ENCODE measurements at places on chromosomes 12 and 14.

DNA sequence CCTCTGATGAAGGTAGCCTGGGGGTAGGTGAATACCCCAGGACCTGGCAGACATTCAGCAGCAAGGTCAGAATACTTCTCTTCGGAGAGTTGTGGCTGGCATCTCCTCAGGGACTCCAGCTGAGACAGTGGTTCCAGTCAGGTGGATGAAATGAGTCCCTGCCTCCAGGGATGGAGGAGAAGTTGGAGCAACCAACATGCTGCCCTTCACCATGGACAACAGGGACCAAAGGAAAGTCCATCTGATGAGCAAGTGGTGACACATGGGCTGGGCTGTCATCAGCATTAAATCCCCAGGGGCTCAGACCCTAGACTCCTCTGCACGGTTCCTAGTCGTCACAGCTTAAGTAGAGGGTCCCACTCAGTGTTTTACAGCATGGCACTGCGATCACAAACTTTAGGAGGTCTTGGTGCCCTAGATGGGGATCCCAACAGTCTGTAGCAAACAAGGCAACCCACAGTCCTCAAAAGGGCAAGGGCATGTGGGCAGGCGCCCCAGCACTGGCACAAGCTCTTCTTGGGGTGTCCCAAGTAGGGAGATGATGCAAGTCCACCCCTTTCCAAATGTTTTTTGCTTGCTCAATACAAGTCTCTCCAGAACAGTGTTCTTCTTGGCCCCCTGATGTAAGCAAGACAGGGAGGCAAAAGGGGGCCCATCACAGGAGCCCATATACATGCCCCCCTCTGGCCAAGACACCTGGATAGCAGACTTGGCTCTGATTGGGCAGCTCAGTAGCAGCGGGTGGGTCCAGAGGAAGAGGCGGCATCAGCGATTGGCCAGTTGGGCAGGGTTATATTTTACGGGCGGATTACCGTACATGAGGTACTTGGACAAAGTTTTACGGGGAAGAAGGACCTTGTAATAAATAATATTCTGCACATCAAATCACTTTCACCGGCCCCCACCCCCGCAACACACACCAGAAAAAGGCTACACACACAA is 10.8 kb upstream of the CDH24 start:
- no peak for DNase-seq

GRCh38 chr12:26697217-26697616 is 135.8 kb downstream of the ITPR2 start:
- DNase-seq: no peak

DNA sequence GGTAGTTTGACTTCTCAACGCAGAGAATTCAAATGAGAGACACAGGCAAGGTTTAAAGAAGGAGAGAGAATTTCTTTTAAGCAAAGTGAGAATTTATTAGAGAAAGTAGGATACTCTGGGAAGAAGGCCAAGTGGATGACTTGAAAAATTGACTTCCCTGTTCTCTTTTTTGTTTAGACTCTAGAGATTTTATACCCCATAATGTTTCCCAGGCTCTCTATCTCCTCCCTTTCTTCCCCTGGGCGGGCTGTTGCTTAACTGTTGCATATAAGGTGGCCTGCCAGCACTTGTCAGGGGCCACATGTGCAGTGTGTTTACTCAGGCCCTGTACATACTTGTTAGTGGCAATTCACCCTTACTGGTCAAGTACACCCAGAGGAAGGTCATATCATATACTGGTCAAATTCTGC is 403.7 kb downstream of the SLC6A15 start:
- no peak for DNase-seq

- no peak for DNase-seq
Measured at GRCh38 chr14:88188745-88189416, 134.2 kb downstream of the KCNK10 start.

- DNase-seq: no peak
Measured at GRCh38 chr14:99445931-99446330, 34.7 kb downstream of the SETD3 start.

DNA sequence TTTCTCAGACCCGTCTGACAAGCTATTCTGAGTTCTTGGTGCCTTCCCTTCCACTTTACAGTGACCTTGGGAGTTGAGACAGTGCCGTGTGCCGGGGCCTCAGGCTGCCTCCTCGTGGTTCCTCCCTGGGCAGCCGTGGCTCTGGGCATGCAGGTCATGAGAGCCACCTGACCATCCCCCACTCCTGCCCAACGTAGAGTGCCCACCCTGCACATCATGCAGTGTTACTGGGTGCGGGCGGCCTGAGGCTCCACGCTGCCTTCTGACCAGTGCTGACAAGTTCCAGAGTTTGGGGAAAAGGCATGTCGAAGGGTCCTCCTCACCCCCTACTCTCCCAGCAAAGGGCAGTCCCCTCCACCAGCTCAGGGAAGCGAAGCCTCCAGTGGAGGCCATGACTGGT is 190.5 kb downstream of the TSPAN9 start:
- DNase-seq: no peak

GRCh38 chr14:100408350-100409002 is 85.3 kb downstream of the SLC25A47 start:
- peak; percentile 6 for DNase-seq

DNA sequence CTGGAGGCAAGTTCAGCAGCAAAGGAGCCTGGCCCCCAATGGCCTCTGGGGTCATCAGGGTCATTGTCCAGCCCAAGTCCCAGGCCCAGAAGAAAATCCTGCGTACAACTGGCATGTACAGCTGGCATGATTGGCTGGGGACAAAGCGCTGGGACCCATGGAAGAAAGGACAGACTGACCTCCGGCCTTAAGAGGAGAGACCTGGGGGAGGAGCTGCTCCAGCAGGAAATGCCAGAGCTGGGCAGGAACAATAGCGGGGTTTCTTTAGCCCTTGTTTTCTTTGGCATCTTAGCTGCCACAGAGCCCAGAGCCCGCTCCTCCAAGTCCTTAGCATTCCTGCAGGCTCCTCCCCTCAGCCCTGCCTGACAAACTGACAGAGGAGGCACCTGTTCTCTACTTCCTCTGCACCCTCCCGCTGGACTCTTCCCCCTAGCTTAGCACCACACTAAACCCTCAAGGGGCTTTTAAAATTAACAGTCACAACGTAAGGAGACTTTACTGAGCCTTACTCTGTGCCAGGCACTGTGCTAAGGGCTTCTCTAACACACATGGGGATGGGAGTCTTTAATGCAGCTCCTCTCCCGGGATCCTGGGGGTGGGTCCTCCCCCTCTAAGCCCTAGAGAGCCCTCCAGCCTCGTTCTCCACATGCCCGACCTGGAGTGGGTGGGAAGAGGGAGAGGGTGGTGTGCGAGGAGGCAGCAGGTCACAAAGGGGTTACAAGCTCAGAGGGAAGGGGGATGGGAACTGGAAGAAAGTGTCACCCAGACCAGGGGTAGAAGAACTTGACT is 1.8 kb upstream of the AQP5 start:
- DNase-seq: no peak

DNA sequence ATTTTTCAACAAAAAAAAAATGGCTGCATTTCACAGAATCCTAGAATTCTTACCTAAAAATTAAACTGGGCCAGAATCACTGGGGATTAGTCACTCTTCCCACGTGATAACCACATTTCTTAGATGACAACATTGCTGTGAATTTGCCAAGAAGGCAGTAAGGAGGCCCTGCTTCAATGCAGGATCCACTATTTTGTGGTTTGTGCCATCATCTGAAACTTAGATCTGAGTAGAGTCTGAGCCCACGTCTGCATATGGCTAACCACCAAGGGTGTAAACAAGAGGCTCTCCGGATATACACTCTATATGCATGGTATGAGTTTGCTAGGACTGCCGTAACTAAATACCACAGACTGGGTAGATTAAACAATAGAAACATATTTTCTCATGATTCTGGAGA is 24.4 kb upstream of the TBX5 start:
- DNase-seq: no peak

Data from CD4-positive, alpha-beta memory T cell (primary cell).